ENCODE measurements at places on chromosomes 4 and X.

GRCh38 chrX:10811111-10811510 is 190.7 kb upstream of the MID1 start:
- DNase-seq: no peak

DNA sequence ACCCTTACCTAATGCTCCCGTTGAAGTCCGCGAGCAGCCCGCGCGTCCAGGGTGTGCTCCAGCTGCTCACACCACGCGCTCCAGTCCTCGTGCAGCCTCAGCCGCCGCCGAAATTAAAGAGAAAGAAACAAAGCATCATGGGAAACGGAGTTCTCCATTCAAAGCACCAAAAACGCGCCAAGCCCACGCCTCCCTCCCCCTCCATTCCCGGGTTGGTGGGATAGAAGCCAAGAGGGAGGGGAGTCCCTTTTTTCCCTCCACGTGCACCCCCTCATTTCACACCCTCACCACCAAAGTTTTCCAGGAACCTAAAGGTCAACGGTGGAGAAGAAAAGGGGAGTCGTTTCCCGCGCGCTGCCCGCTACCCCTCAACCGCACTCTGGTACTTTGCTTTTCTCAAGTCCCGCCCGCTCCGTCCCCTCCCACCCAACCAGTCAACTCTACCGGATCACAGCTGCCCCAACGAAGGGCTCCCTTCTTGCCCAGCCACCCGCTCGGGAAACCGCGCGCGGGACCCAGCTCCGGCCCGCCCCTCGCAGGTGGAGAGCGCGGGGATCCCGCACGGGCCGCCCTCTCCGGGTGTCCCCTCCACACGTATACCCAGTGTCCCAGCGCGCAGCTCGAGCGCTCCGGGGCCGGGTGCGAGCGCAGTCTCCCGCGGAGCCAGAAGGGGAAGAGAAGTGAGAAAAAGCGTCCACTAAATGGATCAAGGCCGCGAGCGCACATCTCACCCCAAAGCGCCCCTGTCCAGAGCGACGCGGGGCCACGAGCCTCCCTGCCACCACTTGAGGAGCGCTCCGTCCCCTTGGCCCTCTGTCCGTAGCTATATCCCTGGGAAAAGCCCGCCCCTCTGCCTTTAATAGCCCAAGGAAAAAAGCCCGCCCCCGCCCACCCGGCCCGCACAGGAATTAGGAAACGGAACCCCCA is 65.1 kb upstream of the CCDC160 start:
- DNase-seq: no peak

DNA sequence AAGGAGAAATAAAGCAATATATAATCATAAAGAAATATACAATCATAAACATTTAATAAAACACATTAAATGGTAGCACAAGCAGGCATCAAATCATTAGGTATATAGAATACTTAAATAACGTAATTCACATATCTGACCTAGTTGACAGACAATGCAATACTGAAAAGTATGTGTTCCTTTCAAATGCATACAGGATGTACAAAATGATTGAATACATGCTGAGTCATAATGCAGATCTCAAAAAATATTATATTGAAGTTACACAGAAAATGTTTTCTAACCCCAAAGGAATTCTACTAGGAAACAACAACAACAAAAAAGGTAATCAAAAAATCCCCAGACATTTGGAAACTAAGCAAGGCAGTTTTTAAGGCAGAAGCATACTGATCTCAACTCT is 1072.0 kb upstream of the INTU start:
- DNase-seq: no peak

DNA sequence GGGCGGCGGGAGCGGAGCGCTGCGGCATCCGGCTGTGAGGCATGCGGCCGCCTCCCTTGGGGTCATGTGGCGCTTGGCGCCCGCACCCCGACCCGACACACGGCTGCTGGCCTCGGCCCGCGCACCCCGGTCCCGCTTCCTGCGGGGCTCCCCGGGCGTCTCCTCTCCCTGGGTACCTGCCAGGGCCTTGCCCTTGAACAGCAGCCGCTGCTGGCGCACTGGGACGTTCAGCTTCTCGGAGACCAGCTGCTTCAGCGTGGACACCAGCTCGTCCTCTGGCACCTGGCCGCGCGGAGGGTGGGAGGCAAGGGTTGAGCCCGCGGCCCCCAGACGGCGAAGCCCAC is 391 bp downstream of the UBL4A start:
- no peak for DNase-seq

DNA sequence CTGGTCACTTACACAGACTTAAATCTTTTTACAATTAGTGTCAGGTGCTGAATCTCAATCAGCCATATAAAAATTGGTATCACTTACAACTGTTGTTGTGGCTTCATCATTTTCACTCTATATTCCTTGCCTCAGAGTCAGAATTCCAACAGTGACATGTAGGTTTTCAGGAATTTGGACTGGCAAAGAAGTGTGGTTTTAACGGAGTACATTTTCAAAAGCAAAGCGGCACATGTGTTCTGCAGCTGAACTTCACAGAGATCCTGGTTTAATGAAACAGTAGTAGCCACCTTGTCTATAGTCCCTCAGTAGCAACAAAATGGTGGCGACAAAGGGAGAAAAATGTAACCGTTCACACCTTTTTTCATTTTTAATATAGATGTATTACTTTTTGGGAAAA is 486.6 kb downstream of the FAT4 start:
- no peak for DNase-seq

DNA sequence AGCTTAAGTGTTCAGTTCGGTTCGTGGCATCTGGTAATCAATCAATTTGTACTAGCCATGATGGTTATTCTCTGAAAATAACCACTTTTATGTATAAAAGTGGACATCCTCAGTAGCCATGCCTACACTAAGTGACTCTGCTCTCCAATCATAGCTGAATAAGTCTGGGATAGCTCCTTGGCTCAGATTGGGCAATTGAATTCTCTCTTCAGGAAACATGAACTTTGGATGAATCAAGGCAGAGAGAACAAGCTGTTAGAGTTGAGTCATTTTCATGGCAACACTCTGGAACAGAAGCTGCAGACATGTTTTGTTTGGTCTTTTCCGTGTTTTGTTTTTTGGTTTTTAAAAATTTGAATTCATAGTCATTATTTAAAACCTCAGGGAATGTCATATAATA is 66.8 kb upstream of the TMEM164 start:
- no peak for DNase-seq

GRCh38 chr4:13483136-13483767 is 888 bp downstream of the RAB28 start:
- DNase-seq: no peak

GRCh38 chr4:115456231-115456630 is 342.8 kb upstream of the NDST4 start:
- no peak for DNase-seq

- no peak for DNase-seq
Measured at GRCh38 chrX:41870719-41871151, 52.6 kb downstream of the CASK start.

GRCh38 chr4:155693015-155693663 is 26.5 kb downstream of the GUCY1A1 start:
- DNase-seq: no peak

DNA sequence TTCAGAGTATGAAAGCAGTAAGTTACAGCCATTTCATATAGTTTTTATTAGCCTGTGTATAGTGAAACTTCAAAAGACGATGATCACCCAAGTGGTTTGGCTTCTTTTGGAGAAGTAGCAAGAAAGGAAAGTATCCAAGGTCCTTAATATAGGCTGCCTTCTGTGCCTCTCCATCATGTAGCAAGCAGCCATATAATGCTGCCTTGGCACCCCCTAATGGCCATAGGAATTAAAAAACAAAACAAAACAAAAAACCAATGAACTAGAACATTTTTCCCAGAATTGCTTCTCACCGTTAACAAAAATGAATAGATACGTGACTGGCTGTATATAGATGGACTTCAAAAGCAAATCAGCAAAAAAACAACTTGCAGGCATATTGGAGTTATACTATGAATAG is 18.9 kb downstream of the LAMP2 start:
- no peak for DNase-seq

DNA sequence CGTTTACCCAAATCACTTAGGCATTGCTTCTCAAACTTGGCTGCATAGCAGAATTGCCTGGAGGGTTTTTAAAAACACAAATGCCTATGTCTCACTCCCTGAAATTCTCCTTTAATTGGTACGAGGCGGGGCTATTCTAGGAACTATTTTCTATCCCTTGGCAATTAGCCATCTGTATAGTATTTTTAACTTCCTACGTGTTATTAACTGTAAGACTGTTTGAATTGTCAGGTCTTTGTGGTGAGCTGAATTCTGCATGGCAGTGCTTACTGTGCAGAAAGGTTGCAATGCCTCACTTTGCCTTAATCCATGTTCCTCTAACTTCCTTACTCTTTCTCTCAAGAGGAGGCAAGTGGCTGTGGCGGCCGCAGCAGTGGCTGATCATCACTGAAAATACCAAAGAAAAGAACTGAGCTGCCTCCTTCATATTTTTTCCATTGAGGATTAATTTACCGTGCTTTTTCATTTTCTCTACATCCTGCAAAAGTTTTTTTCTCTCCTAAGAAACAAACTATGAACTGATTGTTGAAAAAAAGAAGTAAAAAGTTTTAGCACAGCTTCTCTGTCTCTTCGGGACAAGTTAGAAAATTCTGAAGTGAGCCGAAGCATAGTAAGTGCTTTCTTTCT is at the start of gene SHROOM3:
TSS of gene SHROOM3 (plus strand) at position 329 of the 627 bp plus-strand sequence. CDS start 824 bp downstream, outside the sequence.
- DNase-seq: no peak

GRCh38 chrX:15883540-15883863 is 28.9 kb upstream of the AP1S2 start:
- no peak for DNase-seq

- no peak for DNase-seq
Measured at GRCh38 chr4:95536650-95537049, 12.1 kb downstream of the UNC5C start.

DNA sequence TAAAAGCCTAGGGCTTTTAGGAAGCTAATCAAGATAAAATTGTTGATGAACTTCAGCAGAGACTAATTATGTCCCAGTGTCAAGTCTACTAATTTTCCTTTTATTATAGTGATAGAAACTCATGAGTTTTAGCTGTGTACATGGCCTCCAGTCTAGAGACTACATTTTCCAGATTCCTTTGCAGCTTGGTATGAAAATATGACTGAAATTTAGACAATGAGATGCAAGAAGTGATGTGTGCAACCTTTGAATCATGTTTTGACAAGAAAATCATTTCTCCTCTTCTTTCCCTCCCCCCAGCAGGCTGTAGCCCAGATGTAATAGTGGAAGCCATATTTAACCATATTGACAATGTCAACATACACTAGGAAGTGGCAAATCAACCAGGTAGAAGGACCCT is 30.3 kb upstream of the IL13RA2 start:
- DNase-seq: no peak

DNA sequence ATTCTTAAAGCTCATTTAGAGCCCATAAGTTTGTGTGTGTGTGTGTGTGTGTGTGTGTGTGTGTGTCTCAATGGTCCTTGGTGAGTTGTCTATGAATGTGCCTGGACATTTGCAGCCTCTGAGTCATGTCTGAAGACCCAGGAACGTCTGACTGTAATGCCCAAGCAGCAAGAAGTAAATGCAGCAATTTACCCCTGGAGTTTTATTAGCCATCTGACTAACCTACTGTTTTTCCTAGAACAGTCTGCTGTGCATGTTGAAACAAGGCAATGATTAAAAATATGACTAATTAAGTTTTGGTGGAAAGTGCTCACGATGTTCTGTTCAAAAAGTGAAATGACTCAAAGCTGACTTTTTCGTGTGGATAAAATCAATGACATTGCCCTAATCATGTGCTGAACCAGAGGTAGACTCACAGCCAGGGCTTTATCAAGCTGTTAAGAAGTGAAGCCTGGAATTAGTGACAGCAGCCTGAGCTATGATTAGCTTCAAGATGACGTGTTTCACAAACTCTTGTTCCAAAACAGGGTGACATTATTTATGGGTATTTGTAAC is 201.6 kb downstream of the CPE start:
- no peak for DNase-seq

- no peak for DNase-seq
Measured at GRCh38 chr4:5968246-5968645, 50.0 kb downstream of the C4orf50 start.

DNA sequence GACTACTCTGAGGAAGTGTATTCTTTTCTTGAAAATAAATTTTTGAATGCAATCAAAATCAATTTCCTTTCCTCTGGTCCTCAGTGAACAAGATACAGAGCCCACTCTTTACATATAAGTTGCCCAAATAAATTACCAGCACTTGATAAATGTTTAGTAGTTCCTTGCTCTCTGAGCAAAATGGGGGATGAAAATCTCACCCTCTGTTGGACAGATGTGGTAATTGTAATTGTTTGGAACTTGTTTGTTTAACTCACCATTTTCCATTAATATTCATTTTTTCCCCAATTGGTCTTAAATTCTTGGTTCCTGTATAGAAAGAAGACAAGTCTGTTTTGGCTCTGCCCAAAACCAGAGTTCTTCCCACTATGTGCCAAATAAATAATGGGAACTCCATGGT is 146.3 kb downstream of the LDB2 start:
- DNase-seq: no peak

DNA sequence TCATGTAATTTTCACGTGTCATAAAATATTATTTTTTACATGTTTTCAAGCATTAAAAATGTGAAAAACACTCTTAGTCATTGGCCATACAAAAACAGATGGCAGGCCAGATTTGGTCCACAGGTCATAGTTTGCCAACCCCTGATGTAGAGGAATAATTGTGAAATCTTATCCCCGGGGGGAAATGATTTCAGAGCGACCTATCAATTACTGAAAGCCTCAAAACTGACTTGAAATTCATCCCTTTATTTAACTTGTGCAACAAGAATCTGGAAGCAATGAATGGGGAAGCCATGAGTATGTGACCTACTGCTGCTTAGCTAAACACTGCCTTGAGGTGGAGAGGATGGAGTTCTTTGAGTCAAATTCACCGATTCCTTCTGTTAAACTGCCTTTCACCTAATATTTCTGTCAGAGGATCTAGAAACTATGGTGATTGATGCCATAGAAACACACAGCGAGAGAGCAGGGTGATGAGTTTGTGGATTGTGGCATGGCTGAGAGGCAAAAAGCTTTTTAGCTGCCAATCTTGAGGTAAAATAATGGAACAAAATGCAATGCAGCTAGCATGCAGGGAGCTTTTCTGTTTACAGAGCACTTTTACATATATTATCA is 30.3 kb upstream of the BRS3 start:
- DNase-seq: no peak

DNA sequence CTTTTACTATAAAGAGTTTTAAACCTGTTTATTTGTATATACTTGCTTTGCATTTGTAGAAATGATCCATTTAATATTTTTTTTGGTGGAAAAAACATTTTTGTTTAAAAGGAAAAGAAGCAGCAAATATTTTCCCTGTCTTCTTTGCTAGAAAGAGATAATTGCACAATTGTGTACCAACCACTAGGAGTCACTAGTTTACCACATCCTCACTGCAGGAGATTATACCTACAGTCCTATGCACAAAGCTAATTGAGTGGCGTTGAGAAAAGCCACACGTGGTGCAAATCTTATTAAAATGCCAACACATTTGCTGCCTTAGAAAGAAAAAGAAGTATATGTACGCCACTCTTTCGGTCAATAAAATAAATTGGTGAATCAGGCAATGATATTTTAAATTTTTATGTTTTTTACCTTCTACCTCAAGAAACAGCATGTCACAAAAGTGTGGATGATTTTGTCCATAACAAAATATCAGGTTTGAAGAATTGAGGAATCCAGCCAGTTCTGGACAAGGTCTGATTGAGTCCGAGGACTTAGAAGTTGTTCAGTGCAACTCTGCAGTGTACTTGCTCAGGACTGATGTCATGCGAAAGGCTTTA is 102.9 kb downstream of the GRXCR1 start:
- no peak for DNase-seq
